Stimulated activated CD4-positive, alpha-beta T cell treated with anti-CD3 and anti-CD28 coated beads, Interleukin-4, amount 100 ng/mL, for 4 hours (primary cell): ENCODE measurements at places on chromosomes 11 and 22.

GRCh38 chr11:33044285-33044756, 4.9 kb downstream of the TCP11L1 start:
- no peak for DNase-seq

- DNase-seq: no peak
Measured at GRCh38 chr11:30853439-30853838, 267.3 kb upstream of the MPPED2 start.

DNA sequence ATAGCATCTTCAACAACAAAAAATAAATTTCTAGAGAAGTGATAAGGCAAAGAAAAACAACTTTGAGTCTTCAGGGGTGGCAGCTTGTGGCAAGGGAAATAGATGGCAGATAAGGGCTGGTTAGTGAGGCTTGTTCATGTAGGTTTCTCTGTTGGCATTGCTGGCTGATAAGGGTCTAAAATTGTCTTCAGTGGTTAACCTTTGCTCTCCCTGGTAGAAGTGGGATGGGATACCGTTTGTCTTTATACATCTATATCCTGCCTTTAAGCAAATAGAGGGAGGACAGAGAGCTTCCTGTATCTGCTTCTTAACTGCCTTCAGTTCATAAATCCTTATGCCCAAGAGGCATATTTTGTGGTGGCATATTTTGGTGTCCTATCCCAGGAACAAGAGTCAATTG, 57.1 kb downstream of the TRAF6 start:
- no peak for DNase-seq

DNA sequence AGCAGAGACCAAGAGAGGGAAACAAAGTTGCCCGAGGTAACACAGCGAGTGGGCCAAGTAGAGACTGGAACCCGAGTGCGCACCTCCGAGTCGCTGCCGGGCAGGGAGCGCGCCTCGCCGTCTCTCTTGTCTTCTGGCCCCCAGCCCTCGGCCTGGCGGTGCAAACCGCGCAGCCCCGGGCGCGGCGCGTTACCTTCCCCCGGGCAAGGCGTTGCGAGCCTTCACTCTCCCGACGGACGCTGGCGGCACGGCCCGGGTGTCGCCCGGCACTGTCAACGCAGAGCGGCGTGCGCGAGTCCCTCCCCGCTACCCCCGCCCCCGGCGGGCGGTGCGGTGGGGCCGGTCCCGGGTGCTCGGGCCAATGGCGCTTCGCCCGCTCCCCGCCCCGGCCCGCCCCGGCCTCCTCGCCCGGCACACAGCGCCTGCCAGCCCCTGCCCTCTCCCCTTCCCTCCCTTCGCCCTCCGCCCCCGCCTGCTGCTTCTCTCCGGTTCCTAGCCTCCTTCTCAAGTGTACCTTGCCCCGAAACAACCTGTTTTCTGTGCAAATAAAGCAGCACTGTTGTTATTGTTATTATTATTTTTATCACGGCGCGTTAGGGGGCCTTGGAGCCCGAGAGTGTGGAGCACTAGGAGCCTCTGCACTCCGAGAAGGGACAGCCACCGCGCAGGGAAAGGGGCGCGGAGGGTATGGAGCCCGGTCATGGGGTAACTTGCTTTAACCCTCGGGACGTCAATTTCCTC, at the start of gene SYTL2:
SYTL2 (minus strand) TSS at position 271 of the 741 bp plus-strand sequence. CDS start 53,416 bp downstream, outside the sequence.
- DNase-seq: peak; percentile 78

DNA sequence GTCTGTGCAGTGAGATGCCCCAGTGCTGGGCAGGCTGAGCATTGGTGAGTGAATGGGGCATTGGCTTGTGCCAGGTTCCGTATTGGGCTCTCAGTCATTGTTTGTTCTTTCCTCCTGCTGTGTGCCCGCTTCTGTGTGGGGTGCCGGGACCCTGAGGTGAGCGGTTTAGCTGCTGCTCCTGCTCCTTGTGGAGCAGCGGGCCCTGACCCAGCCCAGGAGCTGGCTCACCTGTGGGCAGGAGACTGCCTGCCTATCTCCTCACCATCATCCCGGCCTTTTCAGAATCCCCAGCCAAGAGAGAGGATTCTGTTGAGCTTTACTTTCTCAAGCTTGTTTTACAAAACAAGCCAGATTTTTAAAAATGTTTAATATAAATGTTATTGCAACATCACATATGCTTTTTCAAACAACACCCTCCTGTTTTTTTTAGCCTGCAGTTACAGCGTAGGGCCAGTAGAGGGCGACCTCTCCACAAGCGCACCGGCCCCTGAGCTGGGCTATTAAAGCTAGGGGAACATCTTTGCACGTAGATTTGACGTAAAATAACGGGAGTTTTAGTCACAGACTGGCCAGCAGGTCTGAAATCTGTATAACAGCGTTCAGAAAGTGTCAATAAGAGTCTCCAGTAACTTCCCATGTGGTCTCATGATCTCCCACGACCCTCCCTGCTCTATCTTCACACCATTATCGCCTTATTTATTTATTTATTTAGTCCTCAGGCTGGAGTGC, 25.1 kb upstream of the RELT start:
- DNase-seq: peak; percentile 42

DNA sequence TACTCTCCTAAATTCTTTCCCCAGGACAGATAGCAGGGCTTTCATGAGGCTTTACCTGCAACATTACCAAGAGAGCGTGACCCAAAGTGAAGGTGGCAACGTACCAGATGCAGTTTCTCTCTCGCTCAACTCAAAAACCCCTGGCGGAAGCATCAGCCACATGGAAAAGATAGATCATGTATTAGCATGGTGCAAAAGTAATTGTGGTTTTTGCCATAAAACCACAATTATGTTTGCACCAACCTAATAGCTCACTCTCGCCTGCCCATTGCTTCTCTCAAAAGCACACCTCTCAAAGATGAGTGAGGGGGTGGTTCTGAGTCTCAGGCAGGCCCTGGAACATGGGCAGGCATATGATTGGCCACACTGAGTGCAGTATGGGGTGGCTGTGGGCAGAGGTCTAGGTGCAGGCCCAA, 7.0 kb downstream of the MS4A6A start:
- DNase-seq: no peak

DNA sequence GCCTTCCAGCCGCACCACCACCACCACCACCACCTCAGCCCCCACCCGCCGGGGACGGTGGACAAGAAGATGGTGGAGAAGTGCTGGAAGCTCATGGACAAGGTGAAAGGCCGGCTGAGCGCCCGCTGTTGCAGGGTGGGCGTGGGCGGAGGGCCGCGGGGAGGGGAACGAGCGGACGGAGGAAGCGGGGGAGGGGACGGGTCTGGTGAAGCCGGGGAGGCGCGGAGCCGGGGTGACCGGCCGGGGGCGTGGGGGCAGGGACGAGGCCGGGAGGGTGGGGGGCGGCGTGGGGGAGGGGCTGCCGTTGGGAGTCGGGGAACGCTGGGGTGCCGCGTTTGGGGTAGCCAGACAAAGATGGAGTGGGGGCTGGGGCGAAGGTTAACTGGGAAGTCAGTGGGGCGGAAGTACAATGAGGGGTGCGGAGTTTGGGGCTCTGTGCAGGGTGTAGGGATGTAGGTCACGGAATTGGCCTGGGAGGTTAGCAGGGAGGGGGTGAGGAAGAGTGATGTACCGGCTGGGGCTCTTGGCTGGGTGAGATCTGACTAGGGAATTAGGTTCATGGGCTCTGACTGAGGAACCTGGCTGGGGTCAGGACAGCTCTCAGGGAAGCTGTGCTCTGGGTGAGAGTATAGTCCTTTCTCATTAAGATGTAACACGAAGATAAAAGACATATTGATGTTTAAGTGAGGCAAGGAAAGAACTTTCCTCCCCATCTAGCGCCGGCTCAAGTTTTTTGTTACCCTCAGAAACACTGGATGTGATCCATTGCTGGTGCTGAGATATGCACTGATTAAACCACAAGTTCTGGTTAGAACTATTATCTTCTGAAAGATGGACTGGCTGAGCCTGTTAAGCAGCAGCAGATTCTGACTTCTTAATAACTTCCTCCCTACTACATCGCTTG, 624 bp downstream of the CBL start:
- DNase-seq: peak; percentile 30

DNA sequence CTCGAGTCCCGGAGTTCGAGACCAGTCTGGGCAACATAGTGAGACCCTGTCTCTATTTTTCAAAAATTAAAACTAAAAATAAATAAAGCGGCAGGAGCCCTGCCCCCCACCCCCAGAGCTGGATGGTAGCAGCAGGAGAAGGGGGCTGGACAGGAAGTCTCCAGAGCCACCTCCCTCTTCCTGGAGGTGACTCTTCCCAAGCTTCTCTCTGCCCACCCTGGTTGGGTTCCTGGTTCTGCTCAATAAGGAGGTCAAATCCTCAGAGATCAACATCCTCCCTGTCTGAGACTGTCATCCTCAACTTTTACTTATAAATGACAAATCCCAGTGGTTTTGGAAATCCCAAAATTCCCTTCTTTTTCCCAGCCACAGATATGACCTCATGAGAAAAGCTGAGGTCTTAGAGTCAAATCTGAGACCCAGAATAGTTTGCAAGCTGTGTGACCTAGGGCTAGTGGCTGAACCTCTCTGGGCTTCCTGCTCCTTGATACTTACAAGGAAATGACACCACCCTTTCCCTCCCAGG, 987 bp downstream of the C1QTNF6 start:
- no peak for DNase-seq

DNA sequence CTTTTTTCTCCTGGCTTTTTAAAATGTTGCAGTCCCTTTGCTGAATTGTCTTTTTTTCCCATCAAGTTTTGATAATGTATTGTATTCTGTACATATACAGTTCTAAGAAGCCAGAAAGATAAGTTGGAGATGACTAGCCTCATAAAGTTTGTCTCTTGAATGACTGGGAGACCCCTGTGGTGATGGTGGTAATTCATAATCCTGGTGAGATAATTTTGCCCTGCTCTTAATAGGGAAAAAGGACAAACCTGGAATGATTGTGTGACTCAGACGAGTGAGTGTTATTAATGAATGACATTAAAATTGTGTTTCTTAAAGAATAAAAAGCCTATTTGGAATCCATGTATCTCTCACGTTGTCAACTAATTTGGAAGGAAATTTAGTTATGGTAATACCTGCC, 1.2 kb downstream of the HIKESHI start:
- no peak for DNase-seq

- DNase-seq: no peak
Measured at GRCh38 chr11:77106321-77106720, 3.7 kb downstream of the OMP start.

DNA sequence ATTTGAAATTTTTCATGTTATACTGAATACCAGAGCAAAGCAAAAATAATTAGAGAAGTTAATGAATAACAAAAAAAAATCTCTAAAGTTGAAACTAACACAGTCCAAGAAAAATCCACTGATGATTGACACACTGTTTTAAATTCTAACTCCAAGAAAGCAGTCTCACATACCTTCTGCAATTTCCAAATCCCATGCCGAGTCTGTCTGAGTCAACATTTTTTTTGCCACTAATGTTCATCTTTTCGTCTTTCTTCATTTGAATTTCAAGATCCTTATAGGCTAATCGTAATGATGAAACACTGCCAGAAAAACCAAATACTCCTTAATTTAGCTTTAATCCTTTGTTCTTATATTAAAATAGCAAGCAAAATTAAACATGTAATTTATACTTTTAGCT, 39.5 kb downstream of the ARFGAP3 start:
- DNase-seq: no peak

GRCh38 chr11:128737704-128738103, 43.8 kb downstream of the FLI1 start:
- DNase-seq: no peak

DNA sequence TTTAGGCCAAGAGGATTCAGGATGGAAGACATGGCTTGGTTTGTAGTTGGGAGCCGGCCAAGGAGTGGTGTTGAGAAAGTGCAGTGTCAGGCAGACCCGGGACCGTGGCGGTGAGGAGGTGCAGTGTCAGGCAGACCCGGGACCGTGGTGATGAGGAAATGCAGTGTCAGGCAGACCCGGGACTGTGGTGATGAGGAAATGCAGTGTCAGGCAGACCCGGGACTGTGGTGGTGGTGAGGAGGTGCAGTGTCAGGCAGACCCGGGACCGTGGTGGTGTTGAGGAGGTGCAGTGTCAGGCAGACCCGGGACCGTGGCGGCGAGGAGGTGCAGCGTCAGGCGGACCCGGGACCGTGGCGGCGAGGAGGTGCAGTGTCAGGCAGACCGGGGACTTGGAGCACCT, 59.7 kb downstream of the LRP5 start:
- DNase-seq: no peak

DNA sequence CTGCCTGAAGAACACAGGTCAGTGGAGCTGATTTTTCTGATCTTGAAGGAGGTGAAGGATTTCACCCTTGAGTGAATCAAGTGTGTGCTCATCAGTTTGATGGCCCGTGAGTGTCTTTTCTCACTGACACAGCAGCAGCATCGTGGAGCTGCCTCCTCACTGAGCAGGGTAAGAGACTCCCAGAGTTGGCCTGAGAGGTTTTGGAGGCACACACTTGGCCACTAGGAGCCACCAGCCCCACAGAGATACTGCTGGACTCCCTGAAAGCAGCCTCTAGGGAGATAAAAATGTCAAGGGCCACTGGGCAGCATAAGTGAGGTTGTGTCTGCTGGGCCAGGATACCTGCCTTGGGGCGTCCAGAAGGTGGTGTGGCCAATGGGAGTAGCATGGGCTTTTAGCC, 245.4 kb downstream of the GRIK4 start:
- DNase-seq: no peak

GRCh38 chr22:46587492-46588278, 32.5 kb upstream of the GRAMD4 start:
- peak; percentile 10 for DNase-seq

DNA sequence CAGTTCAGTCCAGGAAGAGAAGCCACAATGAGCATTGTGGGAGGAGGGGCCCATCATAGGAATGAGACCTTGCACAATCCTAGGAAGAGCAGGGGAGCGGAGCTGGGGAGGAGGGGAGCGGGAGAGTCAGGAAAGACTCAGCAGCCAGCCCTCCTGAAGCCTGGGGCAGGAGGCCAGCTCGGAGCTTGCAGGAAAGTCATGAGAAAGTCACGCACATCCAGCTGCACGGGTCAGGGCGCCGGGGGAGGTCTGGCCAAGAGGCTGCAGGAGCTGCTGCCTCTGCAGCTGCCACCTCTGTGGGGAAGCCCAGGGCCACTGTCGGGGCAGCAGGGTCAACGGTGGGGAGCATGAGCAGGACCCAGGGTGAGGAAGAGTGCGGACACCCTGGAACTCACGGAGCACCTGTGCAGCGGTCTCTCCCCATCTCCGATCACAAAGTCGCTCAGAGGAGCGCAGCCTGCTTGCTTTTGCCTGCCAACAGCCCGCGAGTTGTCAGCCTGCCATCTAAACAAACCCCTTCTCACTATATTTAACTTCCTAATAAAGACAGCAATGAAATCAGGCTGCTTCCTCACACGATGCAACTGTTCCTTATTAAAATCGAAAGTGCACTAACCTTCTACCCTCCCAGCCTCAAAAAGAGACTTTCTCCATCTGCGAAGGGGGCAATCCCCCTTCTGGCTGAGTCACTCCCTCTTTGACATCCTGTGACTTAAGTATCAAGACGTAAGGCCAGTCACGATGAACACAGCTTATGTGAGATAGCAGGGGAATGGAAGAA, 52.9 kb upstream of the RTL6 start:
- no peak for DNase-seq

DNA sequence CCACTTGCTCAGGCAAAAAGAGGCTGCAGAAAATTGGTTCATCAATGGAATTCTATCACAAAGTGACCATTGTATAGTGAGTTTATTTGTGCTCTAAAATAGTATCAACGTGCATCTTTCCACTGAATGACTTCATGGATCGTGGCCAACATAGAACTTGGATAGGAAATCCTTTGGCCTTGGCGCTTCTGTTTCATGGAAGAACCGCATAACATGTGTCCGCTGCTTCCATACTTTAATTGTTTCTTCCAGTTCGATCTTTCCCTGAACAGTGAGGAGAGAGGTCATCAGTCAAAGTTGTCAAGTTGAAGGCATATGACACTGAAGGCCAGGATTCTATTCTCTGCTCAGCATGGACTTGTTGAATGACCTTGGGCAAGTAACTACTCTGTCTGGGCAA, 4.5 kb downstream of the NDUFA6 start:
- DNase-seq: no peak

GRCh38 chr11:106238704-106239360, 161.4 kb downstream of the AASDHPPT start:
- no peak for DNase-seq
